ENCODE measurements at places on chromosomes 13 and 19. TPM values are rescaled to one million over a fixed set of nuclear protein-coding genes. Genes with fewer than 3 reads are reported as not detected.

DNA sequence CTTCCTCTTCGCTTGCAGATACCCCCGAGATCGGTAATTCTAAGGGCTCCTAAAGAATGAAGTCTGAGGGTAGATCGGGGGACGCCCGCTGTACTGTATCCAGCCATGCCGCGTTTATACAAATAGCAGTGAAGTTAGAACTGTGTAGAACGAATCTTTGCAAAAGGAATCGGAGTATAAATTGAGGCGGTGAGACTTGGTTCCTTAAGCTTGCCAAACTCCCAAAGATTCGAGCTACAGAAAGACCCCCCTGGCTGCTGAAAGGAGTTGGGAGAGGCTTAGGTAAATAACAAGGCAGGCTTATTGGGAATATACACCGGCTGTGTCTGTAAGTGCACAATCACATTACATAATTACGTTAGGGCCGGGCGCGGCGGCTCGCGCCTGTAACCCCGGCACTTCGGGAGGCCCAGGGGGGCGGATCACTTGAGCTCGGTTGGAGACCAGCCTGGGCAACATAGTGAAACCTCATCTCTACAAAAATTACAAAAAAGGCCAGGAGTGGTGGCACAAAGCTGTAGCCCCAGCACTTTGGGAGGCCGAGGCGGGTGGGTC is 12.2 kb downstream of the TMEM160 start:
- no peak for DNase-seq

DNA sequence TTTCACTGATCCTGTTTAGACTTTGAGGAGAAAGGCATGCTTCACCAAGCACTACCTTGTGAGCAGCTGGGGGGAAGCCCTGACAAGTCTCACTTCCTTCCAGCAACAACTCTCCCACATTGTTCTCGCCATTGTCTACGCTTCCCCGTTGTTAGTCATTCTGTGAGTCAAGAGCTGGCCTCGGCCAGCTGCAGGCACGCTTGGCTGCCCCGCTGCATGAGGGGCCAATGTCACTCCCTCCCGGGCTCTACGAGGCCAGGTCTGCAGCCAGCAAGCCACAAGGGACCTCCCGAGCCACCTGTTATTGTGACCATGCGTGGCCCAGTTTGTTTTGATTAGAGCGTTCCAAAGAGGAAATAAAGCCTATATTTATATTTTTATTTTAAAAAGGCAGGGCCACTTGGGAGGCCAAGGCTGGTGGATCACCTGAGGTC is 220.9 kb downstream of the FOXO1 start:
- no peak for DNase-seq

DNA sequence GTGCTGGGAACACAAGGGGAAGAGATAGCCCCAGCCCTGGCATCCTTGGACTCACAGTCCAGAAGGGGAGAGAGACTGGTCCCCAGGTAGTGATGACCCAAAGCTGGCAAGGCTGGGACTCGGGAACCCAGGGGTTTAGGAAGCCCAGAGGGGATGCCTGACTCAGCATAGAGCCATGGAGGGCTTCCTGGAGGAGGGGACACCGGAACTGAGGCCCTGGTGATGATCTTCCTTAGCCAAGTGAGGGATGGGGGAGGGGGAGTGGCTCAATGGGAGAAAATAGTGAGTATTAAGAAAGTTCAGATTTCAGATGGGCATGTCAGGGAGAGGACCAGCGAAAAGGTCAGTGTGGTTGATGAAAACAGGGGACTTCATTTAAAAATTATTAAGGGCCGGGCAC is 26.8 kb downstream of the EXOC3L2 start:
- DNase-seq = no peak

DNA sequence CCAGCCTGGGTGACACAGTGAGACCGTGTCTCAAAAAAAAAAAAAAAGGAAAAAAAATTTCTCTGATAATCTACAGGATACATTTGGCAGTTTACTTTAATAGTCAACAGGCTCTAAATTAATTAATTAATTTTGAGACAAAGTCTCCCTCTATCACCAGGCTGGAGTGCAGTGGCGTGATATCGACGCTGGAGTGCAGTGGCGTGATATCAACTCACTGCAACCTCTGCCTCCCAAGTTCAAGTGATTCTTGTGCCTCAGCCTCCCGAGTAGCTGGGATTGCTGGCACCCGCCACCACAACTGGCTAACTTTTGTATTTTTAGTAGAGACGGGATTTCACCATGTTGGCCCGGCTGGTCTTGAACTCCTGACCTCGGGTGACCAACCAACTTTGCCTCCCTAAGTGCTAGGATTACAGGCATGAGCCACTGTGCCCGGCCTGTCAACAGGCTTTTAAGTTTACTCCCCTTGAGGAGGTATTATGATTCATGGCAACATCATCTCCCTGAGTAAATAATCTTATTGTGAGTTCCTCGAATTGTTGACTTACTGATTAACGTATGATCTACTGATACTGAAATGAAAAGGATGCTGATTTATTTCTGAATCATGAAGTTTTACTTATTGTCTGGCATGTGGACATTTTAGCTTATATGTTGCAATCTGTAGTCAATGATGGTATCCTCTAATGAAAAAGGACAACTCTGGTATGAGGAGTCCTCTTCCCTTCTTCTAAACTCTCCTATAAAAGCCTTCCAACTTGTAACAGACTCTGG is 21.3 kb upstream of the MTRF1 start:
- DNase-seq = no peak

The DNAJC15 gene
- 8.1 TPM for total RNA-seq

All from T-helper 17 cell (primary cell).